ENCODE measurements at places on chromosomes 1 and 21. TPM values are rescaled to one million over a fixed set of nuclear protein-coding genes. Genes with fewer than 3 reads are reported as not detected.

PGBD5 gene
- 0.17 TPM for total RNA-seq

NUDC gene
- 21.5 TPM for total RNA-seq

ARHGEF16 gene
- 0.17 TPM for total RNA-seq

IL20 gene
- not detected for total RNA-seq

PGLYRP3 gene
- not detected for total RNA-seq

S100A7 gene
- not detected for total RNA-seq

LCE1A gene
- total RNA-seq, result not detected

ERG gene
- total RNA-seq, result under 0.01 TPM

DMBX1 gene
- total RNA-seq, result not detected

GPR153 gene
- 13.4 TPM for total RNA-seq

IVL gene
- total RNA-seq, result not detected

STMN1 gene
- total RNA-seq, result 46.2 TPM

AMY2B gene
- 3.6 TPM for total RNA-seq

LCE1B gene
- not detected for total RNA-seq

DNA sequence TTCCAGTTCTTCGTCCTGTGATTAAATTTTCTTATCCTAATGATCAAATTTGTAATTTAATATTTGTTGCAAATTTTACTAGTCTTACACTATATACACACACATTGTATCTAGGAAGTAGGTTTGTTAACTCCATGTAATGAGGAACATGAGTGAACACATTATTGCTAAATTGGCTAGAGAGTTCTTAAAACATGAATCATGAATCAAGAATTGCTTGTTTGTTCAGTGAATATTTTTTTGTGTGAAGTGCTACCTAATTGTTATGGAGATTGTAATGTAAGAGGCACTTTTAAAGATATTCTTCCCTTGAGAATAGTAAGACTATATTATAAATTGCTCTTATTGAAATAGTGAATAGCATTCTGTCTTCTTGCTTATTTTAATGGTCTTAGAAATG lies 4.6 kb downstream of the GPSM2 start:
- peak; percentile 51 for DNase-seq
- H3K27me3 ChIP-seq, result no peaks in the 10 kb centered on the region
- no peak overlapping the region for H3K27ac ChIP-seq
- peak overlapping the region; percentile 12 for H3K4me3 ChIP-seq
- H3K36me3 ChIP-seq, result no peaks in the 10 kb centered on the region
- H3K4me1 ChIP-seq, result peaks cover 4% of the 10 kb centered on the region

GRCh38 chr1:183864611-183865010 lies 59.7 kb downstream of the RGL1 start:
- no peaks in the 10 kb centered on the region for H3K27me3 ChIP-seq
- no peaks in the 10 kb centered on the region for H3K4me1 ChIP-seq
- H3K36me3 ChIP-seq, result no peaks in the 10 kb centered on the region
- no peak overlapping the region for H3K4me3 ChIP-seq
- DNase-seq, result no peak

GRCh38 chr1:83818916-83819315 lies 180.0 kb downstream of the TTLL7 start:
- no peaks in the 10 kb centered on the region for H3K27me3 ChIP-seq
- no peaks in the 10 kb centered on the region for H3K4me1 ChIP-seq
- no peak overlapping the region for H3K27ac ChIP-seq
- peak; percentile 79 for DNase-seq
- H3K4me3 ChIP-seq, result no peak overlapping the region

- no peak for DNase-seq
- H3K27me3 ChIP-seq, result no peaks in the 10 kb centered on the region
- no peaks in the 10 kb centered on the region for H3K36me3 ChIP-seq
- H3K27ac ChIP-seq, result no peak overlapping the region
- H3K4me1 ChIP-seq, result no peaks in the 10 kb centered on the region
These were observed 556.1 kb downstream of the RWDD3 start for GRCh38 chr1:95790136-95790535.

DNA sequence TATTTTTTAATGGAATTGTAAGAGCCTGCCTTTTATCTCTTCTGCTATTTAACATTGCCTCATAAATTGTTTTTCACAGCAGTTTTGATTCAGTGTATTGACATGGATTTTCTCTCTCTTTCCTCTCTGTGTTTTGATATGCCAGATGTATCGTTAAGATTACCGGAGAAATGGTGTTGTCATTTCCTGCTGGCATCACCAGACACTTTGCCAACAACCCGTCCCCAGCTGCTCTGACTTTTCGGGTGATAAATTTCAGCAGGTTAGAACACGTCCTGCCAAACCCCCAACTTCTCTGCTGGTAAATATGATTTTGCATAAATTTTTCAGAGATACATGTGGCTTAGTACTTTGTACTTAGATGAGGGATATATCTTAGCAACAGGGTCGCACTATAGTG lies 23.1 kb upstream of the DYNLT5 start:
- H3K4me3 ChIP-seq, result no peak overlapping the region
- no peaks in the 10 kb centered on the region for H3K27me3 ChIP-seq
- peaks cover 8% of the 10 kb centered on the region for H3K4me1 ChIP-seq
- no peaks in the 10 kb centered on the region for H3K36me3 ChIP-seq
- H3K27ac ChIP-seq, result no peak overlapping the region
- DNase-seq, result no peak

GRCh38 chr1:55021942-55022546 lies 17.3 kb upstream of the PCSK9 start:
- no peak overlapping the region for H3K4me3 ChIP-seq
- no peaks in the 10 kb centered on the region for H3K4me1 ChIP-seq
- DNase-seq, result peak; percentile 85
- H3K27ac ChIP-seq, result no peak overlapping the region
- no peaks in the 10 kb centered on the region for H3K36me3 ChIP-seq

DNA sequence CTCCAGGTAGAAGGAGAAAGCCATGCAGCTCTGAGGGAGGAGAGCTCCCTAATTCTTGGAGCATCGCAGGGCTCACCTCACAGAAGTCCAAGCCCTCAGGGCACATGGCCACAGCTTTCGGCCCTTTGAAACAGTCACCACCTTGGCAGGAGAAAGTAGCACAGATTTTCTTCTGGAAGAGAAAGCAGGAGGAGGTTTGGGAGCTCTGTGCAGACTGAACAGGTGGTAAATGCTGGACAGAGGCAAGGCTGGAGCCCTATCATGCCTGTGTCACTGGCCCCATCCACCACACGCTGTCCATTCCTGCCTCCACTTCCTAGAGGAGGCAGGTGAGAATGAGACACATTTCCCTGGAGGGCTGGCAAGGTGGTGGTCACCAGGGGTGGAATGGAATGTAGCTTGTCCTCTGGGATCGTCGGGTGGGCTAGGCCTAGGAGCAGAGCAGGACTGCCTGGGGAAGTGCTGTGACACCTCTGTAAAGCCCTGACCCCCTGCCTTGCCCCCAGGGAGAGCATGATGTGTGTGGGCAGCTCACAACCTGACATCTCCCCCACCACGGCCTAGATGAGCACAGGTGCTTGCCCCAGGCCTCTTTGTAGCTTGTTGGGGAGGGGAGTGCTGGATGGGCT lies 2.8 kb upstream of the INPP5B start:
- no peak overlapping the region for H3K27ac ChIP-seq
- DNase-seq, result no peak
- peaks cover 14% of the 10 kb centered on the region for H3K4me1 ChIP-seq
- no peak overlapping the region for H3K4me3 ChIP-seq
- H3K27me3 ChIP-seq, result no peaks in the 10 kb centered on the region
- no peaks in the 10 kb centered on the region for H3K36me3 ChIP-seq

DNA sequence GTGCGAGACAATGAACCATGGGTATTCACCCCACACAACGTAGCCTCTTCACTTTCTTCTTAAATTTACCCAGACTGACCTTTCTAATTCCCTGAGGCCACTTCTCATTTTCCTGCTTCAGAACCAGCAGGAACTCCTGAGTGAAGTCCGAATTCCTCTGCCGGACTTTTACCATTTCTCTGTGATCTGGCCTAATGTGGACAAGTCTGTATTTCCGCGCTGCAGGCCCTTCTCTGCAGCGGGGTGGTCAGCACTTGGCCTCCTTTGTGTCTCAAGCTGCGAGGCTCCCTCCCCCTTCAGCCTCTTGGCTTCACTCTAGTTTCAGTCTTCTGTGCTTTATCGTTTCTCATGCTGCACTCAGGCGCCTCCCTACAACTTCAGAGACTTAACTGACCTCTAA lies 9.4 kb upstream of the CTBS start:
- H3K4me1 ChIP-seq, result no peaks in the 10 kb centered on the region
- H3K27ac ChIP-seq, result no peak overlapping the region
- no peaks in the 10 kb centered on the region for H3K36me3 ChIP-seq
- DNase-seq, result no peak
- H3K27me3 ChIP-seq, result no peaks in the 10 kb centered on the region
- H3K4me3 ChIP-seq, result no peak overlapping the region

GRCh38 chr1:165738794-165739193 lies 29.9 kb downstream of the TMCO1 start:
- DNase-seq, result no peak
- no peak overlapping the region for H3K4me3 ChIP-seq
- H3K27ac ChIP-seq, result no peak overlapping the region
- no peaks in the 10 kb centered on the region for H3K27me3 ChIP-seq

DNA sequence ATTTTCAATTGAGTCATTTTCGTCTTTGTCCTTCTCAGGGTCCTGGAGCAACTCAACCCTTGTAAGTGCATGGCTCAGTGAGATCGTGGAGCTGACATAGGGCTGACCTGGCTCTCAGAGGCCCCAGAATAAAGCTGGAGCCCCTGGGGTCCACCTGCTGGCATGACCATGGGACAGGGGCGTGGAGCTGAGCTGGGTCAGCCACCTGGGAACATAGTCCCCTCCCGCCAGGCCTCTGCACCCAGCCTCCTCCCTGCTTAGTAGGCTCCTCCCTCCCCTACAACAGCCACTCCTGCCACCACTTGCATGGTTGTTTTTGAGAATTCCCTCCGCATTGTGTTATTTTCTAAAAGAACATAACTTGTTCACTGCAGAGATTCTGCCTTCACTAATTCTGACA lies 3.1 kb upstream of the RIPK4 start:
- H3K36me3 ChIP-seq, result no peaks in the 10 kb centered on the region
- H3K27me3 ChIP-seq, result peaks cover 67% of the 10 kb centered on the region
- H3K27ac ChIP-seq, result no peak overlapping the region
- H3K4me1 ChIP-seq, result peaks cover 2% of the 10 kb centered on the region
- H3K4me3 ChIP-seq, result no peak overlapping the region

DNA sequence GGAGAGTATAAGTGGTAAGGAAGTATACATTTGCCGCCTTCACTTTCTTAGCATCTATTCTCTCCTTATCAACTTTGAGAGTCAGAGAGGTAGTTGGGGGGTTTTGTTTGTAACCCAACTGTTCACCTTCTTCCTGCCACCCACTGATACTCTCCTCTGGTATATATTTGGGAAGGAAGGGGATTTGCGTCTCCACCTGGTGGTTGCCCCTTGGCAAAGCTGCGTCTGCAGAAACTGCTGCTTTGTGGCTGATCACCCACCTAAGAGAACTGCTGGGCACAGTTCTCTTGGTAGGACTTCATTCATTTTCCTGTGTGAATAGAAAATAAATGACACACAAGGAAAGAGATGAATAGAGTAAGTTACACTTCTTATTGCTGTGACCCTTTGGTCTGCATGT lies 87.0 kb downstream of the SYT14 start:
- no peak overlapping the region for H3K4me3 ChIP-seq
- no peaks in the 10 kb centered on the region for H3K4me1 ChIP-seq
- H3K27me3 ChIP-seq, result no peaks in the 10 kb centered on the region
- no peaks in the 10 kb centered on the region for H3K36me3 ChIP-seq
- DNase-seq, result no peak

DNA sequence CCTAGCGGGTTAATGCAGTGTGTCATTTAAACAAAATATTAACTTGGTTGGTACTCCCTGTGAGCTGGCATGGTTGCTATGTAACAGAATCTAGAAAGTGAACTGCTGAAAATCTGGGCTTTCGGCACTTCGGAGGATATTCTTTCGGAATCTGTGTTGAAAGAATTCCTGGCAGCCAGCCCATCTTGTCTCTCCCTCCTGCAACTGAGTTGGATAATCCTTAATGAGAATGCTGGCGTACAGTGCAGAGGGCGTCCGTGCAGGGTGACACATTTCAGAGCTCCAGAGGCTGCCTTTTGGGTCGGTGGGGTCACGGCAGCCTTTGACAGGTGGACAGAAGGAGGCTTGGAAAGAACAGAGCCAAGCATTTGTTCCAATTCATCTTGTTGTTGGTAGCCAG lies 3.7 kb downstream of the KAZN start:
- no peak overlapping the region for H3K27ac ChIP-seq
- peaks cover 13% of the 10 kb centered on the region for H3K27me3 ChIP-seq

DNA sequence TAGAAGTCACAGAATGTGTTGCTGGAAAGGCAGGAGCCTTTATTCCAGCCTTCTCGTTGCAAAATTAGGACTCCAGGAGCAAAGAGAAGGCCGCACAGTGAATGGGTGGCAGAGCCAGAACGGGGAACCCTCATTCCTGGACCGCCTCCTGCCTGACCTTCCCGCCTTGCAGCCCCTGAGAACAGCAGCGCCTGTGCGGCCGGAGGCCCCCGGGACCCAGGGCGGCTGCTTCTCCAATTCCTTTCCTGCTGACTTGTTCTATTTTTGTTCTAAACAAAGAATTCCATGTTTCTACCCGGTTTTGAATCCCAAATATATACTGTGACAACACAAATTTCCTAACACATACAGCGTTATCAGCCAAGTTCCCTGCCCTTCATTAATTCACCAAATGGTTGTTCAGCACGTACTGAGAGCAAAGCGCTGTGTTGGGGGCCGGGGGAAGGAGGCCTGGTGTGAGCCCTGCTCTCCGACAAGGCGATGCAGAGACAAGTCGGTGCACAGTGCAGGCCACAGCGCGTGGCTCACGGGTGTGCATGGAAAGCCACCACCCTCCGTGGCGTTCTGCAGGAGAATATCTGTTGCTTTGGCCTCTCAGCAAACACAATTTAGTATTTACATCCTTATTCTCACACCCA lies 31.9 kb upstream of the COL6A2 start:
- peak; percentile 62 for DNase-seq
- H3K4me3 ChIP-seq, result peak overlapping the region; percentile 24
- H3K36me3 ChIP-seq, result no peaks in the 10 kb centered on the region
- no peaks in the 10 kb centered on the region for H3K27me3 ChIP-seq
- H3K27ac ChIP-seq, result peak overlapping the region; percentile 97

DNA sequence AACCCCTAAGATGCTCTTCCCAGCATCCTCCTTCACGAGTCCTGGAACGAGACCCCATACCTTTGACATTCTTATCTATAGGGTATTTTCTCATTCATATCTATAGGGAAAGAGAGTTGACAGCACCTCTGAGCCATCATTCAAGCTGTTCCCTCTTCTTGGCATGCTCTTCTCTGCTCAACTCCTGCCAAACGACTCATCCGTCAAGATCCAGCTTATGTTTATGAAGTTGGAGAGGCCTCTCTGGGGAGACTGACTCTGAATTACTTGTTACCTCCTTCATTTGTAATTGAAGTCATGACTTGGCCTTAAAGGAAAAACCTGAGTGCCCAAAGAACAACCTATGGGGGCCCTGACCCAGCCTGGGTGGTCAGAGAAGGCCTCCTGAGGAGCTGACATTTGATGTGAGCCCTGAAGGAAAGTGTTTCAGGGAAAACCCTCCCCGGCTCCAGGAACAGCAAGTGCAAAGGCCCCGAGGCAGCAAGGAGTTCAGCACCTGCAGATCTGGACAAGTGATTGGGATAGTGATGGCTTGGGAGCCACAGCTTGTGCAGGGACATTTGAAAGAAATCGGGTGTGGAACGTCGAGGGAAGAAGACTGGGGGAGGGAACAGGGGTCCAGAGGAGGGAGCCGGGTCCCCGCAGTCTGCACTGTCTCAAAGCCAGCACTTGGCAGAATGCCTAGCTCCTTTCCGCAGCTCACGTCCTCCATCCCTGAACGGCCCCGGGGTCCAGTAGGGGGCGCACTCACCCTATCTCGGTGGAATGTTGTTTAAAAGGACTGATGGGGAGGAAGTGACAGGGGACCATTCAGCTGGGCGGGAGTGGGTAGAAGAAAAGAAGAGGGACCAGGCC lies 14.0 kb upstream of the CDA start:
- no peaks in the 10 kb centered on the region for H3K4me1 ChIP-seq
- H3K27ac ChIP-seq, result no peak overlapping the region
- no peaks in the 10 kb centered on the region for H3K36me3 ChIP-seq
- DNase-seq, result peak; percentile 76
- H3K4me3 ChIP-seq, result no peak overlapping the region
- H3K27me3 ChIP-seq, result peaks cover 3% of the 10 kb centered on the region
